ENCODE measurements at places on chromosomes 4 and X.

DNA sequence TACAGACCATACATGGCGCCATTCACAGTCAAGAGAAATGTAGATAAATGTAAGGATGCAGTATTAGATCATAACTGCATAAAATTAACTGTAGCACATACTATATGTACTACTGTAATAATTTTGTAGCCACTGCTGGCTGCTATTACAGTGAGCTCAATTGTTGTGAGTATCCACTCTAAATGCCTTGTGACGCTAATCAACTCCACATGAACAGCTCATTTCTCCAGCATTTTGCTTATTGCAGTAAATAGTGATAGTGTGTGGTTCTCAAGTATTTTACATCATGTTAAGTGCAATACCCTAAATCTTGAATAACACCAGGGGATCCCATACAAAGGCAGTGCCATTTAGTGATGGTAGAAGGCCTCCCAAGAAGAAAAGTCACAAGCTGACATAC, 21.2 kb downstream of the FGFBP1 start:
- DNase-seq: no peak

GRCh38 chr4:139809757-139810140, 144.1 kb downstream of the MGST2 start:
- DNase-seq: no peak

GRCh38 chr4:111362941-111363361, 740.1 kb upstream of the PITX2 start:
- no peak for DNase-seq

- no peak for DNase-seq
These were observed 3.3 kb downstream of the C4orf54 start for GRCh38 chr4:99654361-99654761.

GRCh38 chr4:136136601-136137000, 1395.7 kb downstream of the PCDH18 start:
- DNase-seq: no peak

- DNase-seq: no peak
These were observed 17.9 kb downstream of the CNOT6L start for GRCh38 chr4:77801260-77801608.

DNA sequence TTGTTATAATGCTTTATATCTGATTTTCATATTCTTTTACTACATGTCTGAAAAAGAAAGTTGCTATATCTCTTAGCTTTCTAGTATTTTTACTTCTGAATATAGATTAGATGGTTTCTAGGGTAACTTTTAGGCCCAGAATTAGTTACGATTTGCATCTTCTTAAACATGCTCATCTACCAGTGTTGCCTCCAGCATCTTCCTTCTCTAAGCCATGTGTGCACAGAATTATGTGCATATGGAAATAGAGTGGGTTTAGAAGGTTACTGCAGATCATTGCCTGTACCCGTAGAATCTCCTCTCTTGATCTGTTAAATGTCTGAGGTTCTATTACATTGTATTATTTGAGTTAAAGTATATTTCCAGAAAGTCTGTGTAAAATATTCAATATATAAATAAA, 2.5 kb upstream of the TDO2 start:
- no peak for DNase-seq

- no peak for DNase-seq
These were observed 4.5 kb downstream of the RAPGEF2 start for GRCh38 chr4:159107203-159107925.

DNA sequence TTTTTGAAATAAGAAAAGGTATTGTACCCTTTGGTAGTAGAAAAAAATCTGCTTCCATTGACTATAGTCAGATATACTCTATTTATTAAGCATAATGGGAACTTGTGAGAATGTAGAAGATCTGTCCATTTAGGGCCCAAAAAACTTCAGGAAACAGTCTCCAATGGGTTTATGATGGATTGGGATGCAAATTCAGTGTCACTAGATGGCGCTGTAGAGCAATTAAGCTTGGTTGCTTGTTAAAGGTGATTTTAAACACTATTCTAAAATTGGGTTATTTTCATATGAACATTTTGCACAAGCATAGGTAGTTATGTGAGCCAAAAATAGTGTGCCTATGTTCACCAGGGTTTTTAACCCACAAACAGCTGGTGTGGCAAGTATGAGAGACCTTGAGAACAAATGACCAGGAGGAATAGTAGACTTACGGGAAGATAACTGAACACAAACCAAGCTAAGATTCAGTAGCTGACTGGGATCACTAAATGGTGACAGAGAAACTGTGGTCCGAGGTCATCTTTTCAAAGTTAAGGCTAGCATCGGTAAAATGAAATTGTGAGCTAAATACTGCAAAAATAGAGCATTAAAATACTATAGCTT, 80.3 kb upstream of the LSM6 start:
- no peak for DNase-seq

- no peak for DNase-seq
These were observed 19.7 kb downstream of the HTRA3 start for GRCh38 chr4:8289151-8289750.

DNA sequence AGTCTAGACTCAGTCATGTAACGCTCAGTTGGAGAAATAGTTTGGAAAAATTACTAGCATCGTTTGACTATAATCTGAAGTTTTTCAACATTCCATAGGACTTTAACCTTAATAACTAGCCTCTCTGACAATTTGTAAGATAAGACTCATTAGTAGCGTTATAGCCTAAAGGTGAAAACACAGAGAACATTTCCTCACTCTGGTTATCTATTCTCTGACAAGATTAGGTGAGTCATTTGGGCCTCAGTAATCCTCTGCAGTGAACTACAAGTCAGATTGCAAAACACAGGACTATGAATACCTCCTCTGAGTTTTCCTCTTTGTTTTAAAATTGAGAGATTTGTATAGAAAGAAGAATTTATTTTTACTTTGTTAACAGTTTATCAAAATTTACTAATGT, 31.8 kb upstream of the PDLIM5 start:
- no peak for DNase-seq
